ENCODE measurements at places on chromosomes 11 and 22.

- no peak for DNase-seq
Observed at GRCh38 chr11:16173798-16174197, 182.5 kb downstream of the SOX6 start.

GRCh38 chr11:80284946-80285785 is 844.3 kb upstream of the TENM4 start:
- no peak for DNase-seq

DNA sequence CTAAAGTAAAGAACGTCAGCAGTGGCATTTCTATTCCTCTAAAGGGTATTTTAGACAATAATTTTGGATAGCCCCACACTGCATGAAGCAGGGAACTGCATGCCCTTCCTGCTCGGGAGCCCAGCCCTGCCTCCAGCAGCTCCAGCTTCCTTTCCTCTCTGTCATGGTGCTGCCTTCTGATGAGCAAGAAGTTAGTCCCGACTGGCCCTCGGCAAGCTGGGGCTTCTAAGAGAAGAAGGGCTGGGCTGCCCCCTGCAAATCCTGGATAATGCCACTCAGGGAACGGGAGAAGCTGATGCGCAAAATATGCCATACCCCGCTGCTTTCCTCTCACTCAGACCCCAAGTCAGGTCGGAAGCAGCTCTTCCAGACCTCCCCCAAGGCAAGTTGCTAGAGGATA is 296.4 kb downstream of the ETS1 start:
- DNase-seq = no peak

GRCh38 chr11:70901951-70902521 is 350.3 kb downstream of the SHANK2 start:
- no peak for DNase-seq

GRCh38 chr11:9646324-9646723 is 17.6 kb upstream of the SWAP70 start:
- DNase-seq = no peak

DNA sequence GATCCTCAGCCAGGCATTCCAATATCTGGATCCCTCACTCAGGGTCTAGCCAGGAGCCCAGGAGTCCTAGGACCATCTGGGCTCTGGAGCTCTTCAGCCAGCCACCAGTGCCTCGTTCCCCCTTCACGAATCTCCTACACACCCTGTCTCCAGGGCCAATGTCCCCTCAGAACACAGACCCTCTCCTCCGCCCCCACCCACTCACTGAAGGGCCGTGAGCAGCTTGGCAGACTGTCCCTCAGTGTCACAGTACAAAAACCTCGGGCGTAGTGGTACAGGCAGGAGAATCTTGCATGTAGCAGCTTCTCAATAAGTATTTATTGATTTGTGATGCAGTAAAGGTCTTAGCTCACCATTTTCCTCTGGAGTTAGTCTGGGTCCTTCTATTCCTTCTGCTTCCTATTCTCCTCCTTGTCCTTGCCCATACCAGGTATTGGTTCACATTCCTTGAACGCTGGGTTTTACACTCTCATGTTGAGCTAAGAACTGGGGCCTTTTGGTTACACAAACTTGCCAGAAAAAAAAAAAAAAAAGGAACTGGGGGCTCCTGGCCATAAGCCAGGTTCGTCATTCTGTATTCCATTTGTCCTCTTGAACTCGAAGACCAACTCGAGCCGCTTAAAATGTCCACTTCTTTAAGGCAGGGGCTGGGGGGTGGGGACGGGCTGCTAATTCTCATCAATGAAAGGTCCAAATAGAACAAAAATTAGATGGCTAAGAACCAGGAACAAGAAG is 2.3 kb downstream of the CXCR5 start:
- no peak for DNase-seq

DNA sequence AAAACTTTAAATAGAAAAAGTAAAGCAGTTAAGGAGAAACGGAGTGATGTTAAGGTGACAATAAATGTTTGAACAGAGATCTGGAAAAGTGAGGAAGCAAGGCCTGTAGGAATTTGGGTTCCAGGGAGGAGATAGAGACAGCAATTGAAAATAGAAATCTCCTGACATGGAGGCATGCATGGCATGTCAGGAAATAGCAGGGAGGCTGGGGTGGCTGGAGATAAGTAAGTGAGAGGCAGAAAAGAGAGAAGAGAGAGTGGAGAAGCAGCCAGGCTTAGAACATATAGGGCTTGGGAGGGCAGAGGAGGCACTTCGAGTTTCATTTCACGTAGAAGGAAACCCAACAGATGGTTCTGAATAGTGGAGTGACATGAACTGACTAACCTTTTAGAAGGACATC is 185.5 kb downstream of the LRRC4C start:
- DNase-seq = no peak

DNA sequence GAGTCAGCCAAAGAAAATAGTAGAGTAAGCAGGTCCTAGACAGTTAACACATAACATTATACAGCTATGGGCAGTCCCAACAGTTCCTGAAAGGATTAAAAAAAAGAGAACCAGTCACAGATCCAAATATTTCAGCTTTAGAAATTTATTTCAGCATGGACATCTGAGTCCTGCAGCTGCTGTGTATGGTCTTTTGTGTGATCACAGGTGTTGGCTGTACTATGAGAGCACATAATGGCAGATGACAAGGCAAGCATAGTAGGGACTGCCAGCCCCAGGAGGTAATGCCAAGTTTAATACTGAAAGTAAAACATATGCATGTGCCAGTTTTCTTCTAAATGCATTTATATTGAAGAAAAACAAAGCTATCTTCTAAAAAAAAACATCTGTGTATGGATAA is 158.1 kb downstream of the GRIA4 start:
- DNase-seq = no peak

DNA sequence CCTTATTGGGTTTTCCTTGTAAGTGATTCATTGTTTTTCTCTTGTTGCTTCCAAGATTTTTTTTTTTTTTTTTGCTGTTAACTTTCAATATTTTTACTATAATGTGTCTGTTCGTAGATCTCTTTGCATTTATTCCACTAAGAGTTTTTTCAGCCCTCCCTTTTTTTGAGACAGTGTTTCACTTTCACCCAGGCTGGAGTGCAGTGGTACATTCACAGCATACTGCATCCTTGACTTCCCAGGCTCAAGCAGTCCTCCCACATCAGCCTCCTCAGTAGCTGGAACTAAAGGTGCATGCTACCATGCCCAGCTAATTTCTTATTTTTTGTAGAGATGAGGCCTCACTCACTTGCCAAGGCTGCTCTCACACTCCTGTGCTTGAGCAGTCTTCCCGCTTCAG is 1282.0 kb upstream of the CNTN5 start:
- no peak for DNase-seq

GRCh38 chr22:31075961-31076360 is 5.2 kb upstream of the SMTN start:
- DNase-seq = no peak

DNA sequence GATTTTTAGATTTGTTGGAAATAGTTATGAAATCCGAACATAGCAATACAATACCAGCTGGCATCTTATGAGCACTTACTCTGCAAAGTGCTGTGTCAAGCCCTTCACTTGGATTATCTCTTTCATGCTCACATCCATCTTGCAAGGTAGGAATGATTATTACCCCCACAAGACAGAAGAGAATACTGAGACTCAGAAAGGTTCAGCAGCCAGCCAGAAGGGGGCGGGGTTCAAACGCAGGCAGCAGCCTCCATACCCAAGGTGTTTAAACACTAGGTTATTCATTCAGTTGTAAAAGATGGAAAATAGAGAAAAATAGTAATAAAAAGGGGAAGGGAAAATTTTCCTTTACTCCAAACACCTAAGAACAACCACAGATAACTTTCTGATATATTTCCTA is 158.5 kb downstream of the CCDC34 start:
- no peak for DNase-seq

DNA sequence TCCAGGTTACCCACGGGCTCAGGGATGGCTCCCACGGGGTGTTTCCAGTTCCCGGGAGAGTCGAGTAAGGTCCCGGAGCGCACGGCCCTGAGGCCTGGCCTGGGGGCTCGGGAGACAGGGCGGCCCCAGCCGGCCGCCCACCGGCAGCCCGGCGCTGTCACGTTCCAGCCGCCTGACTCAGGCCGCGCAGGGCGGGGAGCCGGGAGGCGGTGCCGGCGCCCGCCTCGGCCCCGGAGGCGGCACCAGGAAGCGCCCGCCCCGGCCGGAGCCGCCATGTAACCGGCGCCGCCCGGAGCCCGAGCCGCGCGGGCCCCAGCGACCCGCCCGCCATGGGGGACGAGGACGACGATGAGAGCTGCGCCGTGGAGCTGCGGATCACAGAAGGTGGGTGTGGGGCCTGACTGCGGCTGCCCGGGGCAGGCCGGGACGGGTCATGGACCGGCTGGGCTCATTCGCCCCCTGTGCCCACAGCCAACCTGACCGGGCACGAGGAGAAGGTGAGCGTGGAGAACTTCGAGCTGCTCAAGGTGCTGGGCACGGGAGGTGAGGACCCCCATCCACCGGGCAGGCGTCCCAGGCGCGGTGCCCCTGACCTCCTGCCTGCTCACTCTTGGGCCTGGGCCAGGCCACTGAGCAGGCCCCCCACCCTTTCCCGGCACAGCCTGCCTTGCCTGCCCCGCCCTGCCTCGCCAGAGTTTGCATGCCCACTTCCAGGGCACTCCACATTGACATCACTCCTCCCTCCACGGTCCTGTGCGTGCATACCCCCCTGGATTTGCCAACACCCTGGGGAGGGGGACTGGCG is at the start of gene RPS6KA4:
TSS of gene RPS6KA4 (plus strand) at position 256 of the 805 bp plus-strand sequence. CDS start at position 330, 74 bp downstream.
- peak; percentile 97 for DNase-seq

Data from 8988T (cell line).